ENCODE measurements at places on chromosomes 12 and 14.

GRCh38 chr12:111269718-111270117, 99.2 kb downstream of the PHETA1 start:
- no peak for DNase-seq

DNA sequence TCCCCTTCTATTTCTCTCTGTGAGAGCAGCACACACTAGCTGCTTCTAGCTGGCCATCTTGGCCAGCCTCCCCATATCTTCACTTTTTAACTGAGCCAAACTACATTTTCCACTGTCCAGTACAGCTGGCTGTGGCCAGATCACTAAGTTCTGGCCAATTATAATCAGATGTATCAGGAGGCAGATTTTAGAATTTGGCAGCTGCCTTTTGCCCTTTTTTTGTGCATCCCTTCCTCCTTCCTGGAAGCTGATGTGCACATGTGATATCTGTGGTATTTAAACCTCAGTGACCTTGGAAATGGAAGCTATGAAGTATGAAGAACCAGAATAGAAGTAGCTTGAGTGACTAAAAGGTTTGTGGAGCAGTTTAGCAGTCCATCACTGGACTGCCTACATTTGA, 49.8 kb upstream of the ANO6 start:
- no peak for DNase-seq

DNA sequence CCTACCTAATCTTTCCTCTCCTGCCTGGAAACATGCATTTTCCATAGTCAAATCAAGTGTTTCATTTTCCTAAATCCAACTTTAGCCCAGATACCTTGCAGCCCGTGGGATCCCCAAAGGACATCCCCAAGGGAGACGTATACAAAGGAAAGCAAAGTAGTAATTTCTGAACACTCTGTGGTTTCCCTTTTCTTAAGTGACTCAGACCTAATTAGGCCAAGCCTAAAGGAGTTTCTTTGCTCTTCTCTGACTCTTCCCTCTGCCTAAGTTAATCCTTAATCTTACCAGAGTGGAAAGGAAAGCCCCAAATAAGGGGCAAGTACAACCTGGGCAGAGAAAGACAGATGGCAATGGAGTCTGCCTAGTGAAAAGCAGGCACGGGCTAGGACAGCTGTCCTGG, 250.3 kb downstream of the SPTSSA start:
- no peak for DNase-seq

GRCh38 chr14:99716091-99716849, 32.2 kb downstream of the CYP46A1 start:
- DNase-seq = no peak

DNA sequence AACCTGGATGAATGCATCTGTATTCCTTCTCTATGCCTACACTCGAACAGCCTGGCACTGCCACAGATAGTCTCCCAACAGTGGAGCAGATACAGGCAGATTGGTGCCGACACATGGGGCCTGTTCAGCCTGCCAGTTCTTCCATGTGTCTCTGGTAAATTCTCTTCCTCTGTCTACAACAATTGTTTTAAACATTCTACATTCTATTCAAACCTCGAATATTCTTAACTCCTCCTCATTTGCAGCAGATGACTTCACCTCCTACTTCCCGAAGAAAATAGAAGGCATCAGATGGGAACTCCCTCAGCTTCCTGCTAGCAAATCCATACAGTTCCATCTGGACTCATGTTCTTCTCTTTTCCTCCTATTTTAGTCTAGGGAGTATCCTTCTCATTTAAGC, 43.1 kb upstream of the OTOGL start:
- no peak for DNase-seq

All from stimulated activated CD4-positive, alpha-beta T cell treated with anti-CD3 and anti-CD28 coated beads, Interleukin-4, amount 100 ng/mL, for 48 hours (primary cell).